NCI-H345 (cell line): ENCODE measurements at places on chromosomes 3 and 15.

DNA sequence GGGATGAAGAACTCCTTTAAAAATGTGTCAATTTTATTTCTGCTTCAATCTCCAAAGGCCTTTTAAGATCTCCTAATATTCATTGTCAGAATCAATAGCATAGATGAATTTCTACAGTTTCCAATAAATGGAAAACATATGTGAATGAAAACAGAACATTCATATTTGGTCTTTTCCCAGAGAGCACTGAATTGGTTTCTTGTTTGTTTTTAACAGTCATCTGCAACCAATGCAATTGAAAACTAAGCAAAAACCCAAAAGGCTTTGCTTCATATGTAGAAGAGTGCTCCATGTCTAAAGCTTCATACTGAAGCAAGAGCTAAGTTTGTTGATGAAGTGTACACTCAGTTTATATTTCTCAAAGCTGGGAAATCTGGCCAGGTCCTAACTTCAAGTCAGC lies 426.5 kb upstream of the CDIN1 start:
- DNase-seq: no peak

- DNase-seq: no peak
Measured at GRCh38 chr15:90593499-90594158, 63.9 kb downstream of the CRTC3 start.

- DNase-seq: no peak
Measured at GRCh38 chr3:26208201-26208600, 414.4 kb upstream of the LRRC3B start.

- peak; percentile 25 for DNase-seq
Measured at GRCh38 chr3:53254509-53255422, 1.1 kb downstream of the TKT start.

- no peak for DNase-seq
Measured at GRCh38 chr3:152313914-152314313, 45.2 kb downstream of the MBNL1 start.

- no peak for DNase-seq
Measured at GRCh38 chr3:12394569-12395271, 89.6 kb upstream of the TSEN2 start.

DNA sequence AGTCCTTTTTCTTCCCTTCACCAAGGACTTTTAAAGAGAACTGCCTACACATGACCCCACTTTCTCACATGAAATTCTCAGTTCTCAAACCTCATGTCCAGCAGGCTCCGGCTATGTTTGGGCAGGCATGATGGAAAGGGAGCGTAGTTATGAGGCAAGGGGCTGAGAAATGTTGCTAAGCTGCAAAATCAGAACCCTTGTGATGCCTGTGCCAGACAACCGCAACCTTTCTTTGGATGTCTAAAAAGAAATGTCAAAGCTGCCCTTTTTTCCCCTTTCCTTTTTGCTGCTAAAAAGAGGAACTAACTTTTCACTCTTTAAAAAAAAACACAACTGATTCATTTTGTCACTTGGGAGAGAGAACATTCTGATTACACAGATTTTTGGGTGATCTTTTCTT lies 19.2 kb downstream of the GNB4 start:
- DNase-seq: no peak

GRCh38 chr3:125051715-125052581 lies 3.8 kb downstream of the HEG1 start:
- DNase-seq: no peak

GRCh38 chr15:66862111-66862939 lies 160.3 kb downstream of the SMAD6 start:
- no peak for DNase-seq

- DNase-seq: no peak
Measured at GRCh38 chr15:40307421-40308211, at the start of gene PLCB2. Gene PLCB2, minus strand, starts transcription at chr15:40307935. Its CDS starts 263 bp downstream, at chr15:40307672.

DNA sequence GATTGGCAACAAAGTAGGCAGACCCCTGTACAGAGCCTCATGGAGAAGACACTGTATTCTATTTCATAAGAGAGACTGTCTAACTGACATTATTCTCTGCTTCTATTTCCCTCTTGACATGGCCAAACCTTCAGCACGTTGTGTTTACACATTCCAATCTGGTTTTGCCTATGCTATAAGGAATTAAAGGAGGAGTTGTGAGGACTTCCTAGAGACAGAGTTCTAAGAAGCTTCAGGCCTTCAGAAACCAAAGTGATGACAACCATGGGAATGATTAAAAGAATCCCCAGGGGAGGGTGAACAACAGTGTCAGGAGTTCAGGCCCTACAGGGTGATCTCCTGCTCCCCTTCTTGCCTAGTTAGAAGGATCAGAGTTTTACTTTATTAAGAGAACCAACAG lies 44.9 kb upstream of the CAPN7 start:
- DNase-seq: no peak

DNA sequence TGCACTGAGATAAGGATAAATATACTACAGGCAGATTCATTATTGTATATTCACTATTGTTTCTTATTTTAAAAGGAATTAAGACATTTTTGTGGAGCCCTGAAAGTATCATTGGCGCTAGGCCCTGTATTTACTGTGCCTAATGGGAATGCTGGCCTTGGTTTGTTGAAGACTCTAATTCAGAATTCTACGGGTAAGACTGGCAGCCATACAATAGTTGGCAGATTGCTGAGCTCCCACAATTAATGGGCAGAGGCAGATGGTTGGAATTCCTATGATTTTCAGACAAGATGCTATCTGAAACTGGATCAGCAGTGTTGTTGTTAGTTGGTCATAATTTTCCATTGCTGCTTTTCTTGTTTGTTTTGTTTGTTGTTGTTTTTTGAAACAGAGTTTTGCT lies 14.7 kb downstream of the PGBD4 start:
- no peak for DNase-seq

DNA sequence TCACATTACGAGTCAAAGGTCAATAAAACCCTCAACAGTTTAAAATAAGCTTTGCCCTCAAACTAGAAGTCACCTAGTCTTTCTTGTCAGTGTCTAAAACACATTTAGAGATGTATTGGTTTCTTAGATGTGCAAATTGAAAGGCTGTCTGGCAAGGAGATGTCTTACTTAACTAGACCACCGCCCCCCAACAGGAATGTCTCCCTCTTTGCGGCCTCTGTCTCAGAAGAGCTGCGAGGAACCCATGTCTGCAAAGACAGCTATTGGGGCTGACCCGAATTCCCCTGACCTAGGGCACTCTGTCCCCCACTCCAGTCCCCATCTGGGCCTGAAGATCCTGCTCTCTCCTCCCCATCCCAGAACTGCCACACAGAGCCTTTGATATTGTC lies 46.3 kb downstream of the ZIC4 start:
- no peak for DNase-seq

DNA sequence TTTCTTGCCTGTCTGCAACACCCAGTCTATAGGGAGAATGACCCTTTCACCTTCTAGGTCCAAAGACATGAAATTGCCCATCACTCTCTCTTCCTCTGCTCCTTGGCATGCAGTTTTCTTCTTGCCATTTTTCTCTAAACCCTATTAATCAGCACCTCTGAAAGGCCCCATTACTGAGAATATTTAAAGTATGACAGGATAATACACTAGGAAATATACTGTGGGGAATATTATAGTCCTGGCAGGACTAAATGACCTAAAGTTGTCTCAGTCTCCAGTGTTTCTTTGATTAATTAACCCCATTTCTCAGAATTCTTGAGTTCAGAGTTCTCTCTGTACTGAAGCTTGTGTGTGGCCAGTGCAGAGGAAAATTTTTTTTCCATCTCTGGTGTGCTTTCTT lies 730.7 kb downstream of the AGBL1 start:
- DNase-seq: no peak

DNA sequence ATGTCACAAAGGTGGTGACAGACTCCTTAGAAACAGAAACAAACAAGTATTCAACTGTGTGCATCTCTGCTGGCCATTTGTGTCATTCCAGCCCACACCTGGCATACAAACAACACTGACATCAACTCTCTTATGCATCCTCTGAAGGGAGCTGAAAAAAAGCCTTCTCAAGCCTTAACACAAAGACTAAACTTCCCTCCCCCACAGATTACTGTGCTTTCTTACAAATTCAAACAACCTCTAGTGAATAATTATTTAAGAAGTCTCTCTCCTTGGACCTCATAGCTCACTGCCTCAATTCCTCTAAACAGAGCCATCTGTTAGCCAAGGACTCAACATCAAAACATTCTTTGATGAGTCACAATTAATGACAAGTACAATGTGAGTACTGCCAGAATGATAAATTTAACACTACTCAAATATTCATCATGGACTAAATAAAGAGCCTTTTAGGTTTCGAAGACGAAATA lies 132.1 kb downstream of the WDR76 start:
- DNase-seq: no peak

GRCh38 chr3:98954242-98954641 lies 52.7 kb upstream of the DCBLD2 start:
- no peak for DNase-seq

GRCh38 chr3:29329986-29330890 lies 49.4 kb downstream of the RBMS3 start:
- DNase-seq: no peak

GRCh38 chr3:113252553-113252952 lies 41.2 kb downstream of the BOC start:
- no peak for DNase-seq

- DNase-seq: no peak
Measured at GRCh38 chr3:179324270-179324754, 1.5 kb downstream of the ZNF639 start.

GRCh38 chr3:94778814-94779494 lies 716.1 kb downstream of the NSUN3 start:
- no peak for DNase-seq

GRCh38 chr3:135440746-135441145 lies 524.8 kb upstream of the PPP2R3A start:
- DNase-seq: no peak

DNA sequence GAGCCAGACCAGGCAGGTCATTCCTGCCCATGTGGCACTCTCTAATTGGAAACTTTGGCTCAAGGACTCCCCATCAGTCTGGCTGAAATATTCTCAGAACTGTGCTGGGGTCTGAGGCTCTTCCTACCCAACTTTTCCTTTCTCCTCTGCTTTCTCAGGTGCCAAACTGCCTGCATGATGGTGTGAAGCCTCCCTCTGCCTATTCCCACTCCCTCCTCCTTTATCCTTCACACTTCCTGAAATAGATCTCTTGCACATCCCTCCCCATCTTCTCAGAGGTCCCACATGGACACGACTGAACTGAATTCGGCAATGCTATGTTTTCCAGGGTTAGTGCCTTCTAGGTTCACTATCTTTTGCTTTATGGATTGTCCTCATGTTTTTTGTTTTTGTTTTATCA lies 12.5 kb downstream of the LIPH start:
- no peak for DNase-seq

DNA sequence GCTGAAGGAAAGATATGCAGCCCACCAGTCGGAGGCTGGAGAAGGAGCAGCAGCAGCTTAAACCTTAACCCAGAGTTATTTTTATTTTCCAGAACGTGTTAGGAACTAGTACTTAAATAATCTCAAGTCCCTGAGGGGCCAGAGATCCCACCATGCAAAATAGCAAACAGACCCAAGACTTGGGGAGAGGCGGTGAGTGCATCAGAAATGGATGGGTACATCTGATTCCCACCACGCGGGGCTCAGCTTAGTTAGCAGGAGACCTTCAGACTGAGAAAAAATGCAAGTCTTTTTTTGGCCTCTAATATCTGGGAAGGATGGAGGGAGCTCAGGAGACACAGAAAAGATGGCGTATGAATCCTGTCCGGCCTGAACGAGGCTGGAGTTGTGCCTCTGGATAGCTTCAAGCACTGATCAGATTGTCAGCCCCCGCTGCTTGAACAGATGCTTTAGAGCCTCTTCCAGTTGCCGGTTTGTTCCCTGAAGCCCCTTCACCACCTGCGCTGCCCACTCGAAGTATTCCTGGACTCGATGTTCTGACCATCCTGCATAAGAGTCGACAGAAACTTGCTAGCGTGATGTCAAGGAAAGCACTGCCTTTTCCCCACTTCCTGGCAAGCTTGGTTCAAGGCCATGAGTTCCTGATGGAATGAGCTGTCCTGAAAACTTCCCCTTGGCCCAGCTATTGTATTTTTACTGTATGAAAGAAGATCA lies 1.3 kb downstream of the HDDC3 start:
- no peak for DNase-seq

DNA sequence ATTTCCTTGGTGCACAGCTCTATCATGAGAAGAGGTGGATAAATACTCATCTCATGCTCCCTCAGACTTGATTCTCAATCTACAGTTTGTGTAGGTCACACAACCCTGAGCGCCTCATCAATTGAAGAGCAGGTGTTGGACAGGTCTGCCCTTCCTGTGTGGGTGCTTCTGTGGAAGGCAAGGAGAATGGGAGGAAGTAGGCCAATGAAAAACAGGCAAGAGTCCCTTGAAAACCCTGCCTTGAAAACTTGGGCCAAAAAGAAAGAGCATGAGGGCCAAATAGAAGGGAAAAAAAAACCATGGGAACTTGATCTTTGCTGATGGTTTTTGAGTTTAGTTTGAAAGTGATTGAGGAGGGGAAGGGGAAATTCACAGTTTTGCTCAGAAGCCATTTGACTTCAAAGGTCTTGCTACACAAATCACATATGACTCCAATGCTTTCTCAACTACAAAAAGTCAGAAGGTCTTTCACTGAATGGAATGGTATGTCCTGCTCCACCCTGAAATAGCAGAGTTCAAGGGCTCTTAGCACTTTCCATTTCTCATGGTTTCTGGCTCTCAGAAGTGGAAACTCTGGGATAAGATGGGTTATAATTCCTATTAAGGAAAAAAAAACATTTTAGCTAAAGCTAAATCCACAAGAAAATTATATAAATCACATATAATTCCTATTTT lies 37.2 kb upstream of the TM4SF1 start:
- DNase-seq: no peak

- no peak for DNase-seq
Measured at GRCh38 chr3:134753999-134754742, 40.9 kb upstream of the EPHB1 start.

DNA sequence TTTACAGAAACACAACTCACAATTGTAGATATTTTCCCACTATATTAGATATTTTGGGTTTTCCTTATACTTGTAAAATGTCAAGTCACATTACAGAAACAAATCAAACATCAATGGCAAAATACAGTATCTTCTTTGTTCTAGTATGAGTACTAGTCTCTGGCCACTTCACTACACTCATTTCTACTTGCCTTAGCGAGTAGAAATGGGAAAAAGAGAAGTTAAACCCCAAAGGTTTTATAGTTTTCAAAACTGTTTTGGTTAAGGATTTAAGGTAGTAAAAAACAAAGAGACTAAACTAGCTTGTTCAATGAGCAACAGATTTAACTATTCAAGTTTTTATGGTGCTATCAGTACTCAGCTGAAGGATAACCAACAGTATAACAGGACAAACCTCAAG lies 81.7 kb downstream of the BTD start:
- DNase-seq: no peak

DNA sequence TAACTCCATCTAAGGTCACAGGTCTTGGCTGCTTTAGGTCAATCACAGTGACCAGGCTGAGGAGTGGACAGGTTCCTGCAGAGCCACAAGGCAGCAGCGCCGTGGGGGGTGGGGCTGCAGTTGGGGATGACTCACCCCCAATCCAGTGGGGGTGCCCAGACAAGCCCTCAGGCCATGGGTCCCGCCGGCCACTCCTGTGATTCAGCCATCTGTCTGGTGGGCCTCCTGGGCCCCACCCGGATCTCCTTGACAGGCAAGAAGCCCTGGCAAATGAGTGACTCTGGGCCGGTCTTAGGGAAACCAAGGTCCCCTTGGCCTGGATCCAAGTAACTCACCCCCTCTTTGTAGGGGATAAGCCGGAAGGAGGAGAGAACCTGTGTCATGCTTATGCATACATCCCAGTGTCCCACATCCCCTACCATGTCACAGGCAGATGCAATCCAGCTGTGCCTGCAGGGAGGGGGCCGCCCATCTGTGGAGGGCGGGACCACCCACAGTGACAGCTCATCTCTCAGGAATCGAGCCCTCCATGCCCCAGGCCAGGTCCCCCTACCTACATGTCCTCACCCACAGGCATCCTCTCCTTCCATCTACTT lies 495 bp upstream of the COL7A1 start:
- DNase-seq: no peak
